Heart left ventricle (tissue), 16 donors: ENCODE measurements at places on chromosomes 3 and 15. TPM values are rescaled to one million over a fixed set of nuclear protein-coding genes. Genes with fewer than 3 reads are reported as not detected.
A peak's percentile ranks its signal among the peaks of the same experiment; 100 is the strongest.

DNA sequence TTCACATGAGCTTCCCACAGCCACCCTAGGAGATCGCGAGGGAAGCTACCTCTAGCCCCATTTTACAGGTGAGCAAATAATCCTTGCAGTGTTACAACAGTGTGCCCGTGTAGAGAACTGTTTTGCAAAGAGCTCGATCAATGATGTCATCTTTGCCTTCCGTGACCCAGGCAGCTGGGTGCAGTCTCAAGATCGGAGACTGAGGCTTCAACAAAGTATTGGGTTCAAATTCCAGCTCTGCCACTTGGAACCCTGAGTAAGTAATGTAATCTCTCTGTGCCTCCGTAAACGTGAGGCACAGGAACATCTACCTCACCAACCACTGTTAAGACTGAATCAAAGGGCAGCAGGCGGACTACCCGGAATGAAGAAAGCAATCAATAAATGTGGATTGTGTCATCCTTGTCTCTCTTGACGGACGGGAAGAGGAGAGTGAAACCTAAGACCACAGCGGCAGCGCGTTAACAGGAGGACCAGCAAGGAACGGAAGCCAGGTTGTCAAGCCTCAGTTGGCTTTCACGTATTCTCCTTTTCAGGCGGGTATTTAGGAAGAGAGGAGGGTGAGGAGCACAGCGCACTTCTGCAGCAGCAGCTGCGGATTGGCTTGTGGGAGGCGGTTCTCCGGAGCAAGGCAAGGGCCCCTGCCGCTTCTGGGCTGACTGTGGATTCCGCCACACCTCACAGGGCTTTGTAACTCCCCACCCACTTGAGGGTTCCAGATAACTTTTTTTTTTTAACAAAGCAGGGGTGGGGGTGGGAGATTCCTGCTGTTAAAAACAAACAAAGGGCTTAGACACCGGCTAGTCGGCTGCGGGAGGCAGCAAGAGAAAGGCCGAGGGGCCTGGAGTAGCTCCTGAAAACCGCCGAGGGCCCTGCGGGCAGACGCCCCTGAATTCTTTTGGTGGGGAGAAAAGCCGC lies 1.5 kb upstream of the SMAD3 start:
- no peak for DNase-seq

DNA sequence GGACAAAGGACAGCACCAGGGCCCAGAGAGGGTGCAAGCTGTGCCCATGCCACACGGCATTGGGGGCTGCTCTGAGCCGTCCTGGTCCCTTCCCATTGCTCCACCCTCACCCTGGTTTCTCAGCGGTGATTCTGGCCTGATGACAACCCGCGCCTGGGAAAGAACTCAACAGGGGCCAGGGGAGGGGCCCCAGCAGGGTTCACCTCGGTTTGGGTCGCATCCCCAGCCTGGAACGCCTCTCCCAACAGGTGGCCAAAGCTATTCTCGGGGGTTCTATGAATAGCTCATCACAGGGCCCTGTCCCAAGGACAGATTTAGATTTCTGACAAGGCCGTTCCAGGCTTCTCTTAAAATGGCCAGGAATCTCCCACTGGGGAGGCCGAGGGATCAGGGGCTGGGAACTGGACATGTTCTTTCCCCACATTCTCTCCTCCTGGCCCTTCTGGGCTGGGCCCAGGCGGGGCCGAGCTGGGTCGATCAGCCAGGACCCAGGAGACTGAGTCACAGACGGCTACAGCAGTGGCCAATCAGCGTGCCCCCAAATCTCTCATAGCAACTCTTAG lies 17.9 kb downstream of the GRIP2 start:
- peak; percentile 84 for DNase-seq

CIDEC gene
- total RNA-seq = not detected

- DNase-seq = no peak
Measured at GRCh38 chr3:45940004-45940780, 3.1 kb upstream of the CXCR6 start.

GAP43 gene
- 2.6 TPM for total RNA-seq

UBAP1L gene
- total RNA-seq = 1.4 TPM

GRCh38 chr3:161339517-161340500 lies 31.5 kb downstream of the SPTSSB start:
- no peak for DNase-seq

- no peak for DNase-seq
Measured at GRCh38 chr3:21049334-21050062, 701.5 kb downstream of the ZNF385D start.

DNA sequence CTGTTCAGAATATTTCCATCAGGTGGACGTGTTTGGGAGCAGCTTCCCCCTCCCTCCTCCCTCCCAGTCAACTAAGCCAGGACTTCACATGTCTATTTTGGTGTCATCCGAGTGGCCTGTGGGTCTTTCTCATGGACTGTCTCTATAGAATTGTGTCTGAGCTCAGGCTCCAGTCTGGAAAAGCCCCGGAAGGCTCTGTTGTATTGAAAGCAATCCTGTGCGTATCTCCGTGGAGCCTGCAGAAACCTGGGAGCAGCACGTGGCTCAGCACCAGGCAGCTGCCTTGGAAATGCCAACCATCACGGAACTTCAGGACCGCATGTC lies 25.2 kb downstream of the COLQ start:
- no peak for DNase-seq

- no peak for DNase-seq
Measured at GRCh38 chr3:77420336-77420735, 380.4 kb downstream of the ROBO2 start.

GRCh38 chr3:51642462-51642861 lies 28.6 kb upstream of the TEX264 start:
- DNase-seq = no peak

CACNA2D3 gene
- total RNA-seq = 7.2 TPM

DNA sequence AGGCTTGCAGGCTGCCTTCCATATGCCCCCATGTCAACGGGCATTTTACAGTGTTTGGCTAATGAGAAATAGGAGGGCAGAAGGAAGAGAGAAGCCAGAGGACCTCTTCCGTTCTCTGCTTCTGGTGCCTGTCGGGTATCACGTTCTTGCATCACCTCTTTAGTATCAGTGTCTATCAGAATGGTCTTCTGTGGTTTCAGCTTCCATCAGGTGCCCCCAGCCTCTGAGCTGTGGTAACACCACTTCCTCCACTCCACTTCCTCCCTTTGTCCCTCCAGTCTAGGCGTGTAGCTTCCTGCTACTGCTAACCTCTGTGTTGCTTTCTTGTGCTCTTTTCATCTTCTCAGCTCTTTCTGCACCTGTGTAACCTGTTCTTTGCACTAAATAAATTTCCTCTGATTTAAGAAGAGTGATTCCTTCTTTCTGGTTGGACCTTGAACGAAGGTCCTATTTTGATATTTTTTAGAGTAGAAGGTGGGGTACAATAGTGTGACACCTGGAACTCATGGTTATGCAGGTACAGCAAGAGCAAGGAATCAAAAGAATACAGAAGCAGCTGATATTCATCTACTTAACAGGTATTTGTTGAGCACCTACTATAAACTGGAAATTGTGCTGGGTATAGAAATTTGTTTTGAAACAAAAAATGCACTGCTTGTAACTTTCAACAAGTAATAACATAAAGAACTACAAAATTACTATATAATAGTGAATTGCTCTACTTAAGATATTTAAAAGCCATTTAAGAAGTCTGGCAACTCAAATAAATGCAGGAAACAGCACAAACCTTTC lies 27.4 kb upstream of the FOXB1 start:
- DNase-seq = no peak

CD96 gene
- not detected for total RNA-seq

GRCh38 chr15:25619761-25620160 lies 180.9 kb upstream of the UBE3A start:
- no peak for DNase-seq

DNA sequence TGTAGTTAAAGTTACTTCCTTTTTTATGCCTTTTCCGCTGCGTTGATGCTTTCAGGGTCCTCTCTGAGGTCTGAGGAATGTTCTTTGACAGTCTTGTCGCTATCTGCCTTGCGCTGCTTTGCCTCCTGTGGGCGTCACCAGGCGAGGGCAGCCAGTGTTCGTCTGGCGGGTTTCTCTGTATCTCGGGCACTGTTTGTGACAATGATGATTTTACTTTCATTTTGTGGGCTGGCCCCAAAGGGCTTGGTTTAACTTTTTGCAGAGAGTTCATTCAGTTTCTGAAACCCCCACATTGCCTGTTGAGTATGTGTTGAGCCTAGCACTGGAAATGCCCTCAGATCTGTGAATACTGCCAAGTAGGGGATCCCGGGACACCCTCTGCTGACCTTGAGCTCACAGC lies 24.6 kb upstream of the SACM1L start:
- no peak for DNase-seq

DNA sequence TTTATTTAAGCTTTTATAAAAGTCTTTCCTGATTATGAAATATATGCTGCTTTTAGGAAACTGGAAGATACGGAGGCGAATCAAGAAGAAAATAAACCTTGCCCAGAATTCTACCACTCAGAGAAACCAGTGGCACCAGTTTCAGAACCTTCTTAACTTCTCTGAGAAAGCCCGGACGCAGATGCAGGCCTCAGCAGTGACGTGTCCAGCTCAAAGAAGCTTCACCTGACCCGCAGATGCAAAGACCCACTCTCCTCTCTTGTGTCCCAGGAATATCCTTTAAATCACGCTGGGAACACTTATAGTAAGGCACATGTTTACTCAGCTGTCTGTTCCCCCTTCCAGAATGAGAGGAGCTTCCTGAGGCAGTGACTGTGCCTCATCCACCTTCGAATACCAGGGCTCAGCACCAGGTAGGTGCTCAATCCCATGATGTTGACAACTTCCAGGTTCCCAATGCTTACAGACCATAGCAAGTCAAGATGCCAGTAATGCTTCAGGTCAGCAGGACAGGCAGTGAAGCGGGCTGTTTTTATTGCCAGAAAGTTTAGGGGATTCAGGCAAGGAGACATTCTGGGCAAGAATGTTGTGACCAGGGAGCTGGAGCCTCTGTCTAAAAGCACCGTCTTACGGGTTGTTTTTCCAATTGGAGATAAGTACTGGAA lies 39.9 kb upstream of the LDHAL6B start:
- DNase-seq = no peak

GRCh38 chr3:125322166-125322565 lies 53.0 kb downstream of the ZNF148 start:
- DNase-seq = no peak

- DNase-seq = no peak
Measured at GRCh38 chr3:186469525-186469924, 74.7 kb downstream of the CRYGS start.

GRCh38 chr3:171419457-171419856 lies 40.7 kb downstream of the TNIK start:
- DNase-seq = no peak

DNA sequence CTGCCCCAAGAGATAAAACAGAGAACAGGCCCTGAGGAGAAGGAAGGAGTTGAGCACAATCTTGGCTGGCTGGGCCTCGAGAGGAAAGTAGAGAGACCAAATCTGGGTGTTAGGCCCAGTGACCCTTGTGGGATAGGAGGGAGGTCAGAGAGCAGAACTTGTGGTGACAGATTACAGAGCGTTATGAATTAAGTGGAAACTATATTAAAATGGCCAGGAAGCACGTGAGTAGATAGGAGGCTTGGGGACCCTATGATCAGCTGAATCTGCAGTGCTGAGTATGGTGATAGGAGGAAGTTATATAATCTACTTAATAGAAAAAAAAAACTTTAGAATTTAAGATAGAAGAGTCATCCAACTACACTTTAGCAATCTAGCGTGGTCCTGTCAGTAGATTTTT lies 30.0 kb downstream of the ST6GAL1 start:
- no peak for DNase-seq

GRCh38 chr15:64623347-64623996 lies 151.9 kb downstream of the RBPMS2 start:
- DNase-seq = no peak

GRCh38 chr3:127394984-127395662 lies 107.3 kb upstream of the PRR20G start:
- no peak for DNase-seq

- no peak for DNase-seq
Measured at GRCh38 chr15:35736150-35736549, 190.2 kb upstream of the DPH6 start.

ROBO2 gene
- not detected for total RNA-seq
